ENCODE measurements at places on chromosomes 1 and 21.

DNA sequence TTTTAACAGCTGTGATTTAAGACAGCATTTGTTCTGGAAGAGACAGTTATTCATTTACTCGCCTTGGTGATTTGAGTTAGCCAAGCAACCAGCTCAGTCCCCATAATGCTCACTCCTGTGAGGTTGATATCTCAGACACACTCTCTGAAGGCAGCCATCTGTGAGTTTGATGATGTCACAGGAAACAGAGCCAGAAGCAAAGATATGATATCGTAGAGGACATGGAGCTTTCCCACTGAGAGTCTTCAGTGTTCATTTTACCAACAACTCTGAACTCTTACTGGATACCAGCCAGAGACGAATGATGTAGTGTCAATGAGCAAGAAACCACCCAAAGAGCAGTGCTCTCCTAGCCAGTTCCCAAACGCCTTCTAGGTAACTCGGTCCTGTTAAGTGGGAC lies 219.4 kb downstream of the SLC35F3 start:
- DNase-seq, result no peak

GRCh38 chr21:39972471-39972870 lies 105.2 kb downstream of the PCP4 start:
- no peak for DNase-seq

DNA sequence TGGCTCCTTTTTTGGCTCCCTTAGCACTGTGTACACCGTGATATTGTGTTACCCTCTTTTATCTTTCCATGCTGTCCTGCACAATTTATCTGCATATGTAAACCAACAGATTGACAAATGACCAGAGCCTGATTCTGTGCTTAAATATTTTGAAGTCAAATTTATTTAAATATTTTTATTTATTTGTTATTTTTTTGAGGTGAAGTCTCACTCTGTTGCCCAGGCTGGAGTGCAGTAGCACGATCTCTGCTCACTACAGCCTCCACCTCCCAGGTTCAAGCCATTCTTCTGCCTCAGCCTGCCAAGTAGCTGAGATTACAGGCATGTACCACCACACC lies 12.8 kb downstream of the PMF1 start:
- DNase-seq, result no peak

DNA sequence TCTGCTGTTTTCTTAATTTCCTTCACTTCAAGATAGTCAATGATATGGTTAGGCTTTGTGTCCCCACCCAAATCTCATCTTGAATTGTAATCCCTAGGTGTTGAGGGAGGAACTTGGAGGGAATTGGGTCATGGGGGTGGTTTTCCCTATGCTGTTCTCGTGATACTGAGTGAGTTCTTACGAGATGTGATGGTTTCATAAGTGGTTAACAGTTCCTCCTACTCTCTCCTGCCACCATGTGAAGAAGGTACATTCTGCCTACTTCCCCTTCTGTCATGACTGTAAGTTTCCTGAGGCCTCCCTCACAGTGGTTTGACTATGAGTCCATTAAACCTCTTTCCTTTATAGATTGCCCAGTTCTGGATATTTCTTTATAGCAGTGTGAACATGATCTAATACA lies 74.0 kb upstream of the SAMSN1 start:
- no peak for DNase-seq

DNA sequence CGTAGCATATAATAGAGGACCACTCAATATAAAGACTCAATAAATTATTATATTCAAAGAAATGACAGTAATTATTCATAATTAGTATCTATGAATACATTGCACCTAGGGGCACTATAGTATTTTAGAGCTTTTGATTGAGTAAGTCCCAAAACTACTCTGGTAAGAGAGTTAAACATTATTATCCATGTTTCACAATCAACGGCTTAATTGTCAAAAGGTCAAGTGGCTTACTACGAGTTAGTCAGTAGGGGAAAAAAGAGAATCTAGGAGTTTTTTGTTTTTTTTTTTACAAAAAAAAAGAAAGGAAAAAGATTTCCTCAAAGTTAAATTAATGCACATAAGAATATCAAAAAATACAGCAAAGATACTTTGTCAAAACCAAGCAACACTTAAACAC lies 20.4 kb upstream of the LAMC1 start:
- DNase-seq, result no peak

DNA sequence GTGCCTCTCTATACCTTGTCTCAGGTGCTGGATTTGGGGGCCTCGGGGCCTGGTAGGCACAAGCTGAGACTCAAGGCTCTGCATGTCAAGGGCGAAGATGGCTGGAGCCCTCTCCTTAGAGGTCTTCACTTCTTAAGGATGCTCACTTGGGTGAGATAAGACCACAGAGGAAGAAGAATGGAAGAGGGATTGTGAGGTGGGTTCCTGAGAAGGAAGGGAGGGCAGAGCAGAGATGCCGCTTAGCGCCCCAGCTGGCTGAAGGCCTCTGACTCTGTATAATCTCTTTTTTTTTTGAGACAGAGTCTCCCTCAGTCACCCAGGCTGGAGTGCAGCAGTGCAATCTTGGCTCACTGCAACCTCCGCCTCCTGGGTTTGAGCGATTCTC lies 32.2 kb downstream of the SOX13 start:
- no peak for DNase-seq

GRCh38 chr1:111604931-111605330 lies 14.7 kb upstream of the RAP1A start:
- no peak for DNase-seq
